ENCODE measurements at places on chromosomes 4 and X.

DNA sequence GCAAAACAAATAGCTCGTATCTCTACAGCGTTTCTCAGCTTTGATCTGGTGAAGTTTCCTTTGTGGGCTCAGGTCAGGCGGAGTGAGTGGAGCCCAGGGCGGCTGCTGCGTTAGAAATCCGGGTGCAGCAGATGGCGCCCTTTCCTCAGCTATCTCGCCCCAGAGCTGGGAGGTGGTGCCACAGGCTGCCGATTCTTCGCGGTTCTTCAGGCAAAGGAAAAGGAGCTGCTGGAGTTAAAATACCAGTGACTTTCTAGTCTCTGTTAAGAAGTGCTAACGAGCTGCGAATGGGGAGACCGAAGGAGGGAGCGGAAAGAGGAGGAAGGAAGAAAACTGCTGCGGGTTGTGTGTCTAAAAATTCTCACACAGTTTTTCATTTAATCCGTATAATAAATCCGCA is 114.6 kb downstream of the CPE start:
- no peak for DNase-seq

DNA sequence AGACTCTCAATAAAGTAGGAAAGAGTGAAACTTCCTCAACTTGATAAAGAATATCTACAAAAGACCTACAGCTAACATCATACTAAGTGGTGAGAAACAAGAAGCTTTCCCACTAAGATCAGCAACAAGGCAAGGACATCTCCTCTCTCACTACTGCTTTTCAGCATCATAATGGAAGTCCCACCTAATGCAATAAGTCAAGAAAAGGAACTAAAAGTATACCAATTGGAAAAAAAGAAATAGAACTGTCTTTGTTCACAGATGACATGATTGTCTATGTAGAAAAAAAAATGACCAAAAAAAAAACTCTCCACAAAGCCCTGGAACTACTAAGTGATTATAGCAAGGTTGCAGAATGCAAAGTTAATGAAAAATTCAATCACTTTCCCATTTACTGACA is 25.1 kb upstream of the SH3RF1 start:
- no peak for DNase-seq

DNA sequence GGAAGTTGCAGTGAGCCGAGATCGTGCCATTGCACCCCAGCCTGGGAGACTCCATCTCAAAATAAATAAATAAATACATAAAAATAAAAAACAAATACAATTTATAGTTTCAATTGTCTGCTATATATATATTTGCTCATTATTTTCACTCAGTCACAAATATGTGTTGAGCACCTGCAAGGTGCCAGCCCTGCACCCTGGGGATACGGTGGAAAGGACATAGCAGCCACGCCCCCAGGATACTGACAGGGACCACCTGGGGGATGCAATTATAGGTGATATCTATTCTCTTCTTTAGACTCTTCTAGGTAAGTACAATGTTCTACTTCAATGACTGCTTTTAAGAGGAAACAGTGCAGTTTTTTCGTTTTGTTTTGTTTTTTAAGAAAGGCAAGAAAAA is 85.0 kb downstream of the JAKMIP1 start:
- no peak for DNase-seq

GRCh38 chr4:31183256-31183655 is 463.1 kb downstream of the PCDH7 start:
- no peak for DNase-seq

- no peak for DNase-seq
These were observed 25.4 kb upstream of the GNRHR start for GRCh38 chr4:67779631-67780030.

DNA sequence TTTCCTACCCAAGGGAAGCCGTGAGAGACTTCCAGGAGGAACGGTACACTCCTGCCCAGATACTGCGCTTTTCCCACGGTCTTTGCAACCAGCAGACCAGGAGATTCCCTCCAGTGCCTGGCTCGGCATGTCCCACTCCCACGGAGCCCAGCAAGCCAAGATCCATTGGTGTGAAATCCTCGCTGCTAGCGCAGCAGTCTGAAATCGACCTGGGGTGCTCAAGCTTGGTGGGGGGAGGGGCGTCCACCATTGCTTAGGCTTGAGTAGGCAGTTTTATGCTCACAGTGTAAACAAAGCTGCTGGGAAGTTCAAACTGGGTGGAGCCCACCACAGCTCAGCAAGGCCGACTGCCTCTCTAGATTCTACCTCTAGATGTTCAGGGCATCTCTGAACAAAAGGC is 284.8 kb upstream of the FGF13 start:
- DNase-seq = no peak

DNA sequence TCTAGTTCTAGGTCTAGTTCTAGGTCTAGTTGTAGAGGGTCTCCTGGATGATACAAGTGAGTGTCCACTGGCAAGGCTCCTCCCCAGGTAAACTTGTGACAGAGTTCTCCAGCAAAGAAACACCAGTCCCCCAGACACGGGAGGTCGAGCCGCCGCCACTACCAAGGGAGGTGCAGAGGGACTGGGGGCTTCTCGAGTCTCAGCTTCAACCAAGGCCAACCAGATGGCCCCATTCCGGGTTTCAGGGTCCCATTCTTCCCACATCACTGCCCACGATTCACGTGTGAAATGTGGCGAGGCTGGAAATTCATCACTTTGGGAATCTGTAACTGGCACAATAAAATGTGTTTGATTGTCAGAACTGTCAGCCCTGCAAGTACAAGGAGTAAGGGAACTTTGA is 37.5 kb downstream of the TKTL1 start:
- no peak for DNase-seq

- no peak for DNase-seq
These were observed 37.4 kb upstream of the ARHGAP6 start for GRCh38 chrX:11702965-11703631.

- DNase-seq = no peak
These were observed 260.5 kb downstream of the SPATA18 start for GRCh38 chr4:52311464-52312125.

DNA sequence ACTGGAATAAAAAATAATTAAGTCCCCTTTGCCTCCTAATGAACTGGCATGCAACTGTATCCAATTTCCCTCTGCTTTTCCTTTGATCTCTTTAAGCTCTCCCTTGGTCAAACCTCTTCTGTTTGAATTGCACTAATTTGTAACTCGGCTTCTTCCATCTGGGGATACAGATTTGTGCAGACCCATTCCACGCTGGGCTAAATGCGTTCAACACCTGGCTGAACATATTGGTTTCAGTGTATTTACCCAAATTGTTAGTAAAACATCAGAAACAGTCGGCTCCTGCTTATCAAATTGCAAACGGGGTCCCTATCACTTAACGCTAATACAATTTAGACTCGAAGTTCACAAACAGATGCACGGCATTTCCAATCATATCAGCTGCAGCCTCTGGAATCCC is 124.9 kb upstream of the TAPT1 start:
- no peak for DNase-seq

GRCh38 chr4:165207016-165207430 is 338 bp upstream of the KLHL2 start:
- no peak for DNase-seq

DNA sequence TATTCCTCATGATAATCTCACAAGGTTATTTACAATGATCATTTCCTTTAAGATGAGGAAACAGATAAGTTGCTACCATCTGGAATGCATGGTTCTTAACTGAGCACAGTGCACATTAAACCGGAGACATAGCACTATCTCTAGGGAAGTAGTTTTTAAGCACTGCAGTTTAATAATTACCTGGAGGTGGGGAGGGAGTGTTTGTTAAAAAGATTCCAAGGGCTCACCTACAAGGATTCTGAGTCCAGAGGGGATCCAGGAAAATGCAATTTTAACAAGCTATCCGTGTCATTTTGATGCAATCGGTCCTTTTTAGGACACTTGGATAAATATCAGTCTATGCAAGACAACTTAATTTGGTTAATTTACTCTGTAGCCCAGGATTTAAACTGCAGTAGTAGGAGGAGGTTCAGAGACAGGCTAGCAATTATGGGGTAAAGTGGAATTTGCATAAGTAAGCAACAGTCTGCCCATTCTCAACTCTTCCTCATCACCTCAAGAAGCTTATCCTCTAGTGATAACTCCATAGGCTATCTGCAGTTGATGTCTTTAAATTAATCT is 2.8 kb upstream of the PDLIM5 start:
- no peak for DNase-seq
